Dermis lymphatic vessel endothelial cell (primary cell): ENCODE measurements at places on chromosomes 12 and 14. TPM values are rescaled to one million over a fixed set of nuclear protein-coding genes. Genes with fewer than 3 reads are reported as not detected.

GPR137C gene
- total RNA-seq = 0.87 and 1.1 TPM in 2 replicates

SLC5A8 gene
- total RNA-seq = 0.09 TPM in 1 of 2 replicates, not detected in the other

BDKRB2 gene
- under 0.01 TPM in 2 replicates for total RNA-seq

TMEM52B gene
- not detected in 2 replicates for total RNA-seq

NRIP2 gene
- total RNA-seq = not detected in 2 replicates
